Smooth muscle cell of the coronary artery (primary cell): ENCODE measurements at places on chromosomes 2 and 18. TPM values are rescaled to one million over a fixed set of nuclear protein-coding genes. Genes with fewer than 3 reads are reported as not detected.

The HRH4 gene
- total RNA-seq = 0.08 and 0.12 TPM in 2 replicates

The POTEC gene
- total RNA-seq = 0.12 TPM in 1 of 2 replicates, not detected in the other

The REG3G gene
- not detected in 2 replicates for total RNA-seq

The TEX44 gene
- total RNA-seq = not detected in 2 replicates

The TPO gene
- not detected in 2 replicates for total RNA-seq

The CAVIN2 gene
- 18.4 and 57.7 TPM in 2 replicates for total RNA-seq

The MC2R gene
- total RNA-seq = not detected in 2 replicates

The HNRNPLL gene
- total RNA-seq = 20.1 and 34.3 TPM in 2 replicates

The TTLL4 gene
- 4.8 and 5.6 TPM in 2 replicates for total RNA-seq

The IL37 gene
- total RNA-seq = not detected in 2 replicates

The ANKRD62 gene
- not detected in 2 replicates for total RNA-seq

The TFCP2L1 gene
- not detected in 2 replicates for total RNA-seq

The DSC1 gene
- total RNA-seq = not detected in 2 replicates

The NEDD4L gene
- total RNA-seq = 2.5 and 3.1 TPM in 2 replicates

The LIMS2 gene
- total RNA-seq = 2.9 and 7.1 TPM in 2 replicates

The RAB27B gene
- 1.3 and 15.4 TPM in 2 replicates for total RNA-seq

The MOGAT1 gene
- total RNA-seq = not detected in 2 replicates

The UPP2 gene
- 0.23 TPM in 1 of 2 replicates, not detected in the other for total RNA-seq

The WNT10A gene
- total RNA-seq = not detected in 2 replicates

The WDFY1 gene
- total RNA-seq = 111 and 292 TPM in 2 replicates

The IL36G gene
- not detected in 2 replicates for total RNA-seq

The ACKR3 gene
- total RNA-seq = 4.7 and 45.9 TPM in 2 replicates
